Kidney tubule cell (primary cell): ENCODE measurements at places on chromosomes 2 and 18.

DNA sequence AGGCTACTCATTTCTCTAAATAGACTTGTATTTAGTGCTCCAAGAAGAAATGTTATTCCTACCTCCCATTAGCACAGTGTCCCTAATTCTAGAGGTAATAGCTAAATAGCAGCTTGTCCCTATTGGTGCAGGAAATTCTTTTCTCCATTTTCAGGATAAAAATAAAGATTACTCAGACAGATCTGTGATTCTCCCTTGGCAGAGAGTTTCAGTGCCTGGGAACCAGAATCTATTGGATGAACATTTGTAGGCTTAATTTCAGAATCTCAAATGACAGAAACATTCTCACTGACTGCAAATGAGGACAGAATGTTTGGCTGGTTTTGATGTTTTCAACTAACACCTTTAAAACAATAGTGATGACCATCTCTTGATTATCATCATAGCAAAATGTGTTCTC, 33.3 kb upstream of the LGALSL start:
- DNase-seq, result no peak

GRCh38 chr2:119485336-119486110, 38.8 kb downstream of the SCTR start:
- DNase-seq, result no peak

GRCh38 chr18:61606759-61607158, 273.5 kb downstream of the CDH20 start:
- DNase-seq, result peak; percentile 98

GRCh38 chr2:163081754-163082153, 243.2 kb upstream of the KCNH7 start:
- DNase-seq, result no peak

DNA sequence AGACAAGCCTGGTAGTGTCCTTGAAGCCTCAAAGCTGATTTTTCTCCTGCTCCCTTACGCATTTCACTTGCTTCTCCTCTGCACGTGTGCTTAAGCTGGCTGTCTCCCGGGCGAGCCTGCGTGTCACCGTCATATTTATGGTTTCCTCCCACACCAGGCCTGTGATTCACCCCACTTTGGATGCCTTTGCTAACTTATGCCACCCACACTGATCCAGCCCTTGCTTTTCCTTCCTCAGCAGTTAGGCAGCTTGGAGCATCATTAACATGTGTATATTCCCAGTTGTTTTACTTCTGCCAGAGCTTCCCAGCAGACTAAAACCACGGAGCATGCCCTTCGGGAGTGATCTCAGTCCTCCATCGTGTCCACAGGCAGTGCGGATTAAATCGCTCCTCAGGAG, 2.2 kb downstream of the ST3GAL5 start:
- DNase-seq, result peak; percentile 83

GRCh38 chr2:18749912-18750526, 160.7 kb upstream of the NT5C1B start:
- peak; percentile 64 for DNase-seq

DNA sequence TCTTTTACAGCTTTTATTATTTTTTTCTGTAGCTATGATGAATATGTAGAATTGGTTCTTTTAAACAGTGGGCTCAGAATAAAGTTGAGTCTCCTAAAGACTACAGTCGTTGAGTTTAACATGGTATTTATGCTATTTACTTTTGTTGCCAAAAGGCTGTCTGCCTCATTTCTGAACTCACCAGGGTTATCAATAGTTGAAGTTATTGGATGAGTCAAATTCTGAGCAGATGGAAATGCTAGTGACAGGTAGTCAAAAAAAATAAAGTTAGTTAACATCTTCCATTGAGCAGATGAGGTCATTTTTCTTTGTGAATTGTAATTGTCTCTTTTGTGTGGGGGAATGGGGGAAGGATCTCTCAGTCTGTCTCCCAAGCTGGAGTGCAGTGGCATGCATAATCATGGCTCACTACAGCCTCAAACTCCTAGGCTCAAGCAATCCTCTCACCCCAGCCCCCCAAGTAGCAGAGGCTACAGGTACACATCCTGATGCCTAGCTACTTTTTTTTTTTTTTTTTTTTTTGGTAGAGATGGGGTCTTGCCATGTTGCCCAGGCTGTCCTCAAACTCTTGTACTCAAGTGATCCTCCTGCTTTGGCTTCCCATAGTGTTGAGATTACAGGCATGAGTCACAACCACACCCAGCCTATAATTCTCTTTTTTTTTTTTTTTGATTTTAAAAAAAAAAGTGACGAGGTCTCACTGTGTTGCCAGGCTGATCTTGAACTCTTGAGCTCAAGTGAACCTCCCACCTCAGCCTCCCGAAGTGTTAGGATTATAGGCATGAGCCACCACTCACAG, 8.9 kb downstream of the PAPOLG start:
- no peak for DNase-seq

DNA sequence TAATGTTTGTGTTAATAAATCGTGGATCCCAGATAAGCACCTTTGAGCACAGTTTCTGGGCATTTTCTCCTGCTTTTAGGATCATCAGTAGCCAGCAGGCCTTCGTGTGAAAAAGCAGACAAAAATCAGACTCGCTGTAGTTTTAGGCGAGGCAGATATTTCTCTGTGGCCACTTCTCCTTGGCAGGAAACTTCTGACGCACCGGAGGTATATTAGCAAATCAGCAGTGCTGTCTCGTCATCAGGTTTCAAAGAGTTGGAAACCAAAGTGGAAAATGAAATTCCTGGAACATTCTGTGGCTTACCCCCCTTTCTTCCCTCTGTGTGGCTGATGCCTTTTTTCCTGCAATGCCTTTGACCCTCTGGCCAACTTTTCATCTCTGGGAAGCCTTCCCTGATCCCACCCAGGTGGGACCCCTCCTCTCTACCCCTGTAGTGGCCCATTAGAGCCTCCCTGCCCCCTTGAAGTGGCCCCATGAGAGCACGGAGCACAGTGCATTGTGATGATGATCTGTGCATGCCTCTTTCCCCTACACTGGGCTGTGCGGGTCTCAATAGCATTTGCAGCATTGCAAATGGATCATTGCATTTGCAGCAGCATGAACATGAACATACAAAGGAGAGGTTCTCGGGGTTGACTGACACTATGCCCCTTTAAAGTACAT, 93.3 kb downstream of the RNF144A start:
- no peak for DNase-seq

GRCh38 chr2:191020221-191020741, 6.3 kb upstream of the STAT1 start:
- DNase-seq, result peak; percentile 97

GRCh38 chr18:21167641-21168377, 56.2 kb upstream of the ROCK1 start:
- peak; percentile 52 for DNase-seq

DNA sequence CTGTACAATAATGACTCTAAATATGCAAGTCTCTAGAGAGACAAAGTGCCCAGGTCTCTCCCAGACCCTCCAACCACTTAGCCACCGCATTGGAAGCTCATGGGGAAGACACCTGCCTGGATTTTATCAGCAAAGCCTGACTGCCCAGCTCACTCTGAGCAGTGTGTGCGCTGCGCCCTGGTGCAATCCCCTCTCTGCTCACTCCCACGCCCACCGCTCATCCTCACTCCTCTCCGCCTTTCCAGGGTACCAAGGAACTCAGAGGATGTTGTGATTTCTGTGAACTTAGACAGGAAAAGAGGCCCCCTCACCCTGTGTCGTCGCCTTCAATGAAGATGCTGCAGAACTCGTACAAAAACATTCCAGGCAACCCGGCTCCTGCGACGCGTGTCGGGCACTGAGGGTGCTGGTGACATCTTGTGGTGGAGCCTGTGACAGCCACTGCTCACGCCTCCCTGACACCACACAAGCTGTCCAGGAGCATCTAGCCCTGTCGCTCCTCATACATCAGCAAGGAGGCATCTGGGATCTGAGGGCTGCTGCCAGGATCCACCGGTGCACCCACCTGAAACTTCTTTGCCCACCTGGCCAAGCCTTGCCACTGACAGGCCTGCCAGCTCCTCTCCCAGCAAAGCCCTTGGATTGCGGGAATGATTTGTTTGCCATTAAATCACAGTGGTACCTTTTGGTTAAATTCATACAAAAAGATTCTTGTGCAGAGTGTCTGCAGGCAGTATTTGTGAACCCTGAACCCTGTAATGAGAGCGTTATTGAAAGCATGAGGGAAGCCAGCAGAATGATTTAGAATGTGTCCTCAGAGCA, 220.4 kb downstream of the ZNF516 start:
- DNase-seq, result peak; percentile 34

GRCh38 chr2:220503431-220503830, 876.0 kb downstream of the SLC4A3 start:
- no peak for DNase-seq

DNA sequence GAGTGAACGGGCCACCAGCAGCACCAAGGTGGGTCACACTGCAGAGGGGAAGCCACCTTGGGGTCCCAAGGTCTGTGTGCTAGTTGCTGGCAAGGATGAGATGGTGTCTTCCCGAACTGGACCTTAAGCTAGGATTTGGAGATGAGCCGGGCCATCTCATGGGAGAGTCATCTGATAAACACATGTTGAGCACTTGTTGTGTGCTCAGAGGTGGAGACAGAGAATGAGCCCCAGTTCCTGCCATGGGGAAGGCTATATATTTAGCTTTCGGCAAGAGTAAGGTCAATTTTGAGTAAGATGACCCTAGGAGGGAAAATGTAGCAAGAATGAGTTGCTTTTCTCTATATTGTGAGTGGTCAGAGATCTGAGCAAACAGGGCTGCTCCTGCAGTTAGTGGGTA, 41.4 kb upstream of the RPL31 start:
- no peak for DNase-seq

GRCh38 chr2:23401427-23402204, 16.6 kb downstream of the KLHL29 start:
- DNase-seq, result no peak

GRCh38 chr2:36376319-36376765, 20.8 kb downstream of the CRIM1 start:
- DNase-seq, result peak; percentile 68

DNA sequence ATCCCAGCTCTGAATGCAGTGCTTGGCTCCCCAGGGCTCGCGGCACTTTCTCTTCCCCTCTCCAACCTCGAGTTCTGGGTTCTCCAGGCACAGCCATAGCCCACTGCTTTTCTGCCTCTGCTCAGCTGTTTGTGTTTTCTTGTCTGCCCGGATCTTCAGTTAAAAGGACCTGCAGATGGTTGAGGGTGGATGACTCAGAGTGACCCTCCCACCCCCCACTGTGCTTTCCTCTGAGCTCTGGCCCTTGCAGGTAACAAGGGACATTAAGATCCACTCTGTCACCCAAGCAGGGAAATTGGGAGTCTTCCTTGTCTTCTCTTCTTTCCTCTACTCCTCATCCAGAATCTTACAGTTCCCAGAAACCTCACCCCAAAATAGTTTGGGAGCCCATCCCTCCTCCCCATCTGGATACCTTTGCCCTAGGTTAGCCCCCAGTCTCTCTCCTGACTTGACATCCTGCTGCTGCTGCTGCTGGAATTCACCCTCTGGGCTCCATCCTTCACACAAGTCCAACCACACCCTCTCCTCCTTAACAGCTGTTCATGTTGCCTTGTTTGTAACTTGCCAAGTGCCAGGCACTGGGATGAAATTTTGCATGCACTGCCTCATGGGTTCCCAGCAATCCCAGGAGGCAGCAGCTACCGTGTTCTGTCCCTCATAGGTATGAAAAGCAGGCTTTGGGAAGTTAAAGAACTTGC, 157.9 kb upstream of the TTC39C start:
- peak; percentile 61 for DNase-seq

DNA sequence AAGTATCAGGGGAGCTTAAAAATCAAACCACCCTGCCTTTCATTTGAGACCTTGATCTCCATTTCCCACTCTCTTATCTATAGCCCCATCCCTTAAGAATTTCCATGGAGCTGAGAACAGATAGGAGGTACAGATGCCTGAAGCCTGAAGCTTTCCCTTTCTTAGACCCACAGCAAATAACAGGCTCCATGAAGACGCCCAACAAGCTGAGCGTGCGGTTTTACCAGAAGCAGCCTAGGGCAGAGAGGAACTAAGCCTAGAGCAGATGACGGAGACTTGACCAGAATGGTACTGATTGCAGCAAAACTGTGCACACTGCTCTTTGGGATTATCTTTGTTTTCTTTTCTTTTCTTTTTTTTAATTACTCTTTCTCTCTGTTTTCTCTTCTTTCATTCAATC, 1.7 kb upstream of the ERBB4 start:
- DNase-seq, result no peak

- no peak for DNase-seq
Measured at GRCh38 chr18:33181016-33181415, 259.5 kb downstream of the CCDC178 start.

DNA sequence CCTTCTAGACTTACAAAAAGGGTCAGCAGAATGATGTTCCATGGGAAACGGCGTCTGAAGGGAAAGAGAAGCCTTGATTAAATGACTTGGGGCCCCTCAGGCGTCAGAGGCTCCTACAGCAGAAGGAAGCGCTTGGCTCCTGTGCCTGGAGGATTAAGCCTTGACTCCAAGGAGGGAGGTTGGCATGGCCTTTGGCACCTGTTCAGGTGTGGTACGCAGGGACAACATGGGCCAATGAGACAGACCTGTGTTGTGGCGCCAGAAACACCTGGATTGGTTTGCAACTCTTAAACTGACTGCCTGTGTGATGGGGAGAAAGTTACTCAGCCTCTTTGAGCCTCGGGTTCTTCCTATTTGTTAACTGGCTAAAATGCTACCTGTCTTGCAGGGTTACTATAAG, 7.6 kb downstream of the PNKD start:
- DNase-seq, result no peak

DNA sequence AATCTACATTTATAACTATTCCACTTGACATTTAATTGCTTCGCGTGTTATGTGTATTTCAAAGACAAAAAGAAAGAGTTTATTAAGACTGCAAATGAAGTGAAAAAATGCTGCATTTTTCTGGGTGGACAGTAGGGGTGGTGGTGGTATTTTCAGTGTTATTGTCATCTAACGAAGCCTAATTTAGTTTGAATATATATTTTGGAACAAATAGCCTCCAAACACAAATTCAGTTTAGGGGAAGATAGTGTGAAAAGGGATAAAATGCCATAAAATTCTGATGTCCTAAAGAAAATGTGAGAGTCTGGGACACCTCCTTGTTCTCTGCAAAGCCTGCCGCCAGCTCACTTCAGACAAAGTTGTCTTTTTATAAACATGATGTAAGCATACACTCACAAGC, 425.1 kb downstream of the NRXN1 start:
- DNase-seq, result no peak

- DNase-seq, result no peak
Measured at GRCh38 chr2:238571661-238572372, 145.1 kb downstream of the ASB1 start.

DNA sequence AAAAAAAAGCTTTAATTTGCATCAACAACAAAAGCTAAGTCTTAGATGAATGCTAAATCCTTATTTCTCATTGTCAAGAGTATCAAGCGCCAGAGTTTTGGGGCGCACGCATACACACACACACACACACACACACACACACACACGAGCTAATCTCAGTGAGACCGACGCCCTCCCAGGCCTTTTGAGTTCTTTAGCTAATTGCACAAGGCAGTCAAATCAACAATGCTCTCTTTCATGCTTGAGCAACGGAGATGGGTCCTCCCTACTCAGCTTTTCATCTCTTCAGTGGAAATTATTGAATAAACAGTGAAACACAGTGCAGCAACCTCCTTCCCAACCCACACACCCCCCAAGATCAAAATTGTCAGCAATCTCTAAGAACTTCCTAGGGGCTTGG, 19.2 kb downstream of the GKN1 start:
- DNase-seq, result no peak
